Suppressor macrophage treated with lipopolysaccharide for 4 hours (primary cell): ENCODE measurements at places on chromosomes 2 and 18.
A peak's percentile ranks its signal among the peaks of the same experiment; 100 is the strongest.

DNA sequence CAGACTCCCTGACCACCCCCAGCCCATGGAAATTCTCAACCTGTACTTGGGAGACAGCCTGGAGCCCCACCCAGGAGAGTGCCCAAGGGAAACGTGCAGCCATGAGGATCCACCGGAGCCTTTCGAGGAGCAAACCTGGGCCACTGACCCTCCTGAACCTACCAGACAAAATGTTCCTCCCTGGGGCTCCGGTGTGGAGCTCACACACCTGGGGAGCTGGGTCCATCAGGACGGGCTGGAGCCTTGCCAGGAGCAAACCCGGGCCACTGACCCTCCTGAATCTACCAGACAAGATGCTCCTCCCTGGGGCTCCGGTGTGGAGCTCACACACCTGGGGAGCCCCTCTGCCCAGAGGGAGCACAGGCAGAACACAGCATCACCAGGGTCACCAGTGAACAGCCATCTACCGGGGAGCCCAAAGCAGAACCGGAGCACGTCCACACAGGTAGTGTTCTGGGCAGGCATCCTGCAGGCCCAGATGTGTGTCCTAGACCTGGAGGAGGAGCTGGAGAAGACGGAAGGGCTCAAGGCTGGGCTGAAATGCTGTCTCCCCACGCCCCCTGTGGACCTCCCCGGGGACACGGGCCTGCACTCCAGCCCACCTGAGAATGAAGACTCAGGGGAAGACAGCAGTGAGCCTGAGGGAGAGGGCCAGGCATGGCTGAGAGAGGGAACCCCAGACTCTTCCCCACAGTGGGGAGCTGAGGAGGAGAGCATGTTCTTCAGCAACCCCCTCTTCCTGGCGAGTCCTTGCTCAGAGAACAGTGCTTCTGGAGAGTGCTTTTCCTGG, 8.9 kb downstream of the PSD4 start:
- no peak for DNase-seq

DNA sequence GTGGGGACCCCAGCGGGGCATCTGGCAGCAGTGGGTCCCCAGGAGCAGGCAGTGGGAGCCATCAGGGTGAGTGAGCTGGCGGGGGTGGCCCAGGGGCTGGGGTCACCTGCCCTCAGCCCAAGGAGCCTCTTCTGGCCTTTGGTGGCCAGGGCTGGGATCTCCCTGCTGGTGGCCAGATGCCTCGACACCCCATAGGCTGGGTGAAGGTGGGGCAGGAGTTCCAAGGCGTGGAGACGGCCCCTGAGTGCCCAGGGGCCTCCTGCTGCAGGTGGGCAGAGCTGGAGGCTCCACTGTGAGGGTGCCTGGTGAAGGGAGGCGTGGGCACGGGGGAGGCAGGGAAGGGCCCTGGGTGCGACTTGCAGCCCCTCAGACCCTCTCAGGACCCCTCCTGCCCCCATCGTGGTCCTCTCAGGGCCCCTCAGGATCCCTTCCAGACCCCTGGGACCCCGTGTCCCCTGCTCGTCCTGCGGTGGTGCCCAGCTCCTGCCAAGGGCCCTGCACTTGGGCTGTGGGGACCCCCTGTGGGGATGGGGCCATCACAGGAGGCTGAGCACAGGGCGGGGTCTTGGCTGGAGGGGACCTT, 5.0 kb upstream of the GPR35 start:
- no peak for DNase-seq

- peak; percentile 45 for DNase-seq
Observed at GRCh38 chr2:84856787-84857186, 24.1 kb downstream of the TRABD2A start.

- no peak for DNase-seq
Observed at GRCh38 chr2:141714496-141714895, 416.3 kb downstream of the LRP1B start.
